ENCODE measurements at places on chromosomes 5 and 9. TPM values are rescaled to one million over a fixed set of nuclear protein-coding genes. Genes with fewer than 3 reads are reported as not detected.

The SLC6A18 gene
- total RNA-seq, result not detected

The AP3S1 gene
- 75.6 TPM for total RNA-seq

The LURAP1L gene
- total RNA-seq, result not detected

The SPTAN1 gene
- total RNA-seq, result 162 TPM

The FAM169A gene
- total RNA-seq, result 9.2 TPM

The CLIC3 gene
- not detected for total RNA-seq

Measured in activated CD8-positive, alpha-beta memory T cell treated with anti-CD3 and anti-CD28 coated beads for 36 hours (primary cell).